ENCODE measurements at places on chromosomes 5 and 9.

- DNase-seq = no peak
These were observed 78.3 kb downstream of the ADAMTS16 start for GRCh38 chr5:5218396-5218795.

DNA sequence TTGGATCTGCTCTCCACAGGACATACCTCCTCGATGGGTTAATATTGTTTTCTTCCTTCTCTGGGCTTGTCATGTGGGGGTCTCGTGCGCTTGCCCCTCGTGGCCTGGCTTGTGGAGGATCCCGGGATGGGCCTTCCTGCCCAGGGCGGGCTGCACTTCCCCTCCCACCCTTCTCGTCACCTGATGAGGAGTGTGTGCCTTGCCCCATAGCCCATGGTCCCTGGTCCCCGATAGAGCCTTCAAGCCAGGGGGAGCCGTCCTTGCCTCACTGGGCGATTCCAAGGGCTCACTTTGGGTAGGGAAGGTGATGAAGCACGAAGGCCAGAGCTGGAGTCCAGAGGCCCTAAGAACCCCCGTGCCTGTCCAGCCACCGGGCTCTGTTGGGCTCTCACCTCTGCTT lies 28.7 kb downstream of the DYNC2I2 start:
- no peak for DNase-seq

GRCh38 chr9:109012009-109012875 lies 1.1 kb downstream of the CTNNAL1 start:
- DNase-seq = no peak

DNA sequence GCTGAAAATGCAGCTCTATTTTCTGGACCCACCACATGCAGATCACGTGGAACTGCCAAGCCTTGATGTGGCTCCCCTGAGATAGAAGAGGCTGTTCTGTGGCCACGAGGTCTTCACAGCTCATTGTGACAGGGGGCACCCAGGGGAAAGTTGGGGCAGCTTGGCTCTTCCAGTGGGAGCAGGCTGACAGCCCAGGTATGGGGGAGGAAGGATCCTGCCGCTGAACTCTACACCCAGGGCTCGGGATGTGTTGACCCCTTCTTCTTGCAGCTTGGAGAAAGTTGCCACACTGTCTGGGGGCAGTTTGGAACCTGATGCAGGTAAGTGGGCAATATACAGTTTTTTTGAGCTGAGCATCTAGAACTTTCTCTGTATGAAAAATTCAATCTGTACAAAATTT lies 133.6 kb upstream of the PITX1 start:
- no peak for DNase-seq

GRCh38 chr5:151675611-151676313 lies 11.0 kb downstream of the SPARC start:
- DNase-seq = no peak

DNA sequence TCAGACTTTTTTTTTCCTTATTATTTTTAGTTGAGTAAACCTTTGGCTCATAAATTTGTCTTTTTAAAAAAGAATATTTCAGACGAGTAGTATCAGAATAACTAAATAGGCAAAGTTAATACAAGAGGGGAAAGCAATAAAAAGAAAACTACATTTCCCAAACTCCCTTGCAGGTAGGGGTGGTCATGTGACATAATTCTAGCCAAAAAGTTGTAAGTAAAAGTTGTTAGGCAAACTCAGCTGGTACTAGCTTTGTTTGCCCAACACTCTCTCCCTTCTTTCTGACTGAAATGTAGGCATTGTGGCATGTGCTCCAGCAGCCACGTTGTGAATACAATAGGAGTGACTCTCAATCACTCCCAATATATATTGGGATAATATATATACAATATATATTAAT lies 20.9 kb downstream of the GIN1 start:
- DNase-seq = no peak

DNA sequence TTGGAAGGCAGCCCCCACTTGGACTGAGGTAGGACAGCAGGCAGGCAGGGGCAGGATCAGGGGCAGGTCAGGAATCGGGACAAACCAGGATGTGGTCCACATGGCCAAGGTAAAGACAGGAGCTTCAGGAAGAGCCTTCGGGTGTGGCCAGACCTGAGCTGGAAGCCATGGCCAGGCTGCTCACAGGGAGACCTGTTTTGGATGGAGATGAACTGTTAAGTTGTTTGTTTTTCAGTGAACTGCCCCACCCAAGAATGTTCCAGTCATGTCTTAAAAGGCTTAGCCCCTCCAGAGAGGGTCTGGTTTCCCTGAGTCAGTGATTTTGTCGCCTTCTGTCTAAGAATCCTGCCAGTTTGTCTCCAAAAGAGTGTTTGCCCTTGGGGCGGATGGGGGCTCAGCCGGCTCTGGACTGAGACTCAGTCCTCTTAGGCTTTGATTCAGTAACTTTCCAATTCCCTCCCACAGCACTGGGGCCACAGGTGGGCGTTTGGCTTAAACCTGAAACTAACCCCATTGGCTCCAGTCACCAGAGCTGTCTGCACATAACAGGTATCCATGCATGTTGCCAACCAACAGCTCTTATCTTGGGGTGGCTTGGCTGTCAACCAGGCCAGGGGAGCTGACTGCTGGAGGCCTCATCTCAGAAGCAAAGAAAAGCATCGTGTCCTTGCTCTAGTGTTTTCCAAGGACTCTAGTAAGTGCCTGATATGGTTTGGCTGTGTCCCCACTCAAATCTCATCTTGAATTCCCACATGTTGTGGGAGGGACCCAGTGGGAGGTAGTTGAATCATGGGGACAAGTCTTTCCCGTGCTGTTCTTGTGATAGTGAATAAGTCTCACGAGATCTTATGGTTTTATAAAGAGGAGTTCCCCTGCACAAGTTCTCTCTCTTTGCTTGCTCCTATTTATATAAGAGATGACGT lies 11.3 kb upstream of the ANKH start:
- DNase-seq = no peak

GRCh38 chr5:67978171-67978570 lies 237.4 kb upstream of the PIK3R1 start:
- DNase-seq = no peak

DNA sequence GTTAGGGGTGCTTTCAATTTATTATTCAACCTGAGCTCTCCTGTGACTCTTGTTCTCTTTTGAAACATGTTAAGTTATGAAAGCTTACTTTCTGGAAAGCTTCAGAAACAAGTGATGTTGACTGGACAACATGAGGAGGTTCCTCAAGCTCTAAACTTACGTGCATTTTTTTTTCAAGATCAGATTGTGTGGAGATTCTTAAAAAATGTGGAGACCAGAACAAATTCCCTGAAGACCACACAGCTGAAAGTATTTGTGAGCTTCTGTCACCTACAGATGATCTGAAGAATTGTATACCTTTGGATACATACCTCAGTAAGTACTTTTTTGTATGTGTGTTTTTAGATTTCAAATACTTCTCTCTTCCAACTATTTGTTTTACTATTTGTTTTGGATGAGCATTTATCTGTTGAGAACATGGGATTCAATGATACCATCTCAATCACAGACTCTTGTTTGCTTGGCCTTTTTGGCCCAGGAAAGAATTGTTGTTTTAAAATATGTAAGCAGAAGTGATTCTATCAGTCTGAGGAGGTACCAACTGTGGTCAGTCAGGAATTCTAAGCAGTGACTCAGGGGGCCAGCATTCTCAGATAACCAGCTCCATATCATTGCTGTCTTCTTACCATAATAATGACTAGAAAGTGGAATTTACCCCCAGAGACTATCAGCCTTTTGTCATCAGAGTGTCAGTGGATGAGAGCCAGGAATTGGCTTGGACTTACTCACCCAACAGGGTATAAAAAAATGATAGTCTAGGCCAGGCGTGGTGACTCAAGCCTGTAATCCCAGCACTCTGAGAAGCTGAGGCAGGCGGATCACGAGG lies 34.4 kb upstream of the GLIPR2 start:
- no peak for DNase-seq

DNA sequence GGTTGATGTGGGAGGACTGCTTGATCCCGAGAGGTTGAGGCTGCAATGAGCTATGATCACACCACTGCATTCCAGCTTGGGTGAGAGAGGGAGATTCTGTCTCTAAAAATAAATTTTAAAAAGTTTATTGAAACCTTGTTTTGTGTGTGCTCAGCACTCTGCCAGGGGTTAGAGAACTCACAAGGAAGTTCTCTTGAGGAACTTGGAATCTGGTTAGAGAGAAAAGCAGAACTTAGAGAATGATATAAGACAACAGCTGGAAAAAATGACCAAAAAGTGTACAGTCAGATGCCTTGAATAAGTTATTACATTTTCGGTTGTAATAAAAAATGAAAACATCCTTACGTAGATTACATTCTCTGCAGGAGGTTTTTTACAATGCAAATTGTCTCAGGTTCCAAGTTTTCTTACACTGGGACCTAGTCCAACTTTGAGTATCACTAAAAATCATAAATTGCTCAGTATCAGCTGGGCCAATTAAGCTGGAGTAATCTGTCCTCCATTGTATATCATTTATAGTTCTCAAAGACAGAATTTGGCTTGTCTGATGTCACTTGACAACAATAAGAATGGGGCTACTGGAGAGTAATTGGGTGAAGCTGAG lies 21.7 kb upstream of the TENT2 start:
- DNase-seq = no peak

GRCh38 chr9:2727374-2727773 lies 10.1 kb downstream of the KCNV2 start:
- no peak for DNase-seq

DNA sequence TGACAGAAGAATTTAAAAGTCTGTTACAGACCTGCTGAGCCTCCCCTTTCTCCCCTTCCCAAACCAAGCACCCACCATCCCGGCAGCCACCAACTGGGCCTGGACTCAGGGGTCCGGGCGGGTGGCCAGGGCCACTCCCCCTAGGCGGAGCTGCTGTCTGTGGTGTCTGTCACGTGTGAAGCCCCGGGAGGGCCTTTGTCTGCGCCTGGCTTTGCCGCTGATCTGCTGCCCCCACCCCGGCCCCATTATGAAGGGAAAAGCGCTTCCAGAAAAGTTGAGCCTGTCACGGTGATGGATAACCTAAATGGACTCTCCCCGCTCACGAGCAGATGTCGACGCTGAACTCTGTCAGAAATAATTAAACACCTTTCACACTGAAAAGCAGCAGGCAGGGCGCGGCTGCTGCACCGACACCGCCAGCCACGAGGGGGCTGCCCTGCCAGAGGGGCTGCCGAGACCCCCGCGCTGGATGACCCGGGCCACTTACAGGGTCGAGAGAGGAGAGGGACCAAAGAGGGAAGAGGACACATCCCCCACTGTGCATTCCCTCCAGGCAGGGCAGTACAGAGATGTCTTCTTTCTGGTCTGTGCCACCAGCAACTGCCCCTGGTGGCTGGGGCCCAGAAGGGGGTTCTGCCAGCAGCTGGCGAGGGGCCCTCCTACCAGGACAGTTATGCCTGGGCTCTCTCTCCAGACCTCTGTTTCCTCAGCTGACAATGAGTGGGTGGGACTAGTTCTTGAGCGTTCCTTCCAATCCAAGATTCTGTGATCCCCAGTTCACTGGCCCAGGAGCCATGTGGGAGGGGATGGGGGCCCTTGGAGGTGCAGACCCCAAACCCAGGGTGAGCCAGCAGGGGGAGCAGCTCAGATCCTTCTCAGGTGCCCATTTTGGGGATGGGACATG lies 36.0 kb upstream of the BARHL1 start:
- DNase-seq = no peak

DNA sequence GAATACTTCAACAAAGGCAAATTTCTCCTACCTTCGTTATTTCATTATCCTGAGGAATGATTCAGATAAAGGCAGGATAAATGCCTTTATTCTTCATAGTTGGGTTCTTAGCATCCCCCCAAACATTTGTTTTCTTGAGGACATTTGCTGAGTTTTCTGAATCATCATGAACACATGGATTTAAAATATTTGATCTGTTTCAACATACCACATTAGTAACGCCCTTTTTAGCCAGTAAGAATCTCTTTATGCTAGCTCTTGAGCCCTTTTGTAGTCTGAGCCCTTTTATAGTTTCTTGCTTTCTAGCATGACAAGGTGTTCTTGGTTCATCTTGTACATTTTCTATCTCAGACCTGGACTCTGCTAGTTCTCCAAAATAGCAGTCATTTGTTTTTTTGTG lies 27.9 kb downstream of the SKIC3 start:
- DNase-seq = no peak

- no peak for DNase-seq
These were observed 67.6 kb downstream of the ANKRD33B start for GRCh38 chr5:10631316-10631996.

GRCh38 chr5:138138949-138139780 lies at the start of gene NME5:
Gene NME5 (minus strand): TSS chr5:138139428. CDS start chr5:138138780, 648 bp downstream.
- no peak for DNase-seq

DNA sequence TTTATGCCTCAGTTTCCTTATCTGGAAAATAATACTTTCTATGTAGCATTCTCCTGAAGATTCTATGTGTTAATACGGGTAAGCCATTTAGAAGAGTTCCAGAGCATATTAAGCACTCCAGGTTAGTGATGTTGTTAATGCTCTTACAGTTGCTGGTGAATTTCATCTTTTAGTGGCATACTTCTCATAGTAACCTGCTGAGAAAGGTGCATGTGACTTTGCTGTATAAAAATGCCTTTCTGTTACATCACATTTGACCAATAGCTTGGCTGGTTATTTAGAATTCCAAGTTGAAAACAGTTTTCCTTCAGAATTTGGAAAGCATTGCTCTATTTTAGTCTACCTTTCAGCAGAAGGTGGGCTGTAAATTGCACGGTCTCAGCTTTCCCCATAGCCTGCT lies 27.2 kb downstream of the GCNT1 start:
- no peak for DNase-seq

GRCh38 chr9:37650299-37650872 lies 368 bp upstream of the FRMPD1 start:
- no peak for DNase-seq
